Stimulated activated CD4-positive, alpha-beta T cell treated with anti-CD3 and anti-CD28 coated beads, Interleukin-1b, Interleukin-23, amount 100 ng/mL, for 1 hour (primary cell): ENCODE measurements at places on chromosomes 13 and 19.

- DNase-seq: no peak
Measured at GRCh38 chr13:113052206-113052605, 53.4 kb upstream of the F7 start.

DNA sequence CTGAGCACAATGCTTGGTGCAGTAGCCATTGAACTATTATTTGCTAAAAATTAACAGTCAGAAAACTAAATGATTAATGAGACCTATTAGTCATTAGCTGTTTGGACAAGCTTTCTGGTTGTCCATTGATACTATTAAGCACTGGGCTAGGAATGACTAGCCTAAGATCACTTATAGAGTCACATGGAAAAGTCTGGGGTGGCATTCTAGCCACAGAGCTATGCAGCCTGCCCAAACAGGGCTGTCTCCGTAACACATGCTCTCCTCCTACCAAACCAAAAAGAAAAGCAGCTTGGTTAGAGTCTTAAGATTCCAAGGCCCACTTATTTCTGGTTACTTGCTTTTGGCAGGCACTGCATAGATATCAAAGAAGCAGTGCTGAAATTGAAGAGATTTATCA lies 193.5 kb upstream of the NBEA start:
- DNase-seq: no peak

- DNase-seq: no peak
Measured at GRCh38 chr13:21075379-21076249, 14.2 kb upstream of the LATS2 start.

DNA sequence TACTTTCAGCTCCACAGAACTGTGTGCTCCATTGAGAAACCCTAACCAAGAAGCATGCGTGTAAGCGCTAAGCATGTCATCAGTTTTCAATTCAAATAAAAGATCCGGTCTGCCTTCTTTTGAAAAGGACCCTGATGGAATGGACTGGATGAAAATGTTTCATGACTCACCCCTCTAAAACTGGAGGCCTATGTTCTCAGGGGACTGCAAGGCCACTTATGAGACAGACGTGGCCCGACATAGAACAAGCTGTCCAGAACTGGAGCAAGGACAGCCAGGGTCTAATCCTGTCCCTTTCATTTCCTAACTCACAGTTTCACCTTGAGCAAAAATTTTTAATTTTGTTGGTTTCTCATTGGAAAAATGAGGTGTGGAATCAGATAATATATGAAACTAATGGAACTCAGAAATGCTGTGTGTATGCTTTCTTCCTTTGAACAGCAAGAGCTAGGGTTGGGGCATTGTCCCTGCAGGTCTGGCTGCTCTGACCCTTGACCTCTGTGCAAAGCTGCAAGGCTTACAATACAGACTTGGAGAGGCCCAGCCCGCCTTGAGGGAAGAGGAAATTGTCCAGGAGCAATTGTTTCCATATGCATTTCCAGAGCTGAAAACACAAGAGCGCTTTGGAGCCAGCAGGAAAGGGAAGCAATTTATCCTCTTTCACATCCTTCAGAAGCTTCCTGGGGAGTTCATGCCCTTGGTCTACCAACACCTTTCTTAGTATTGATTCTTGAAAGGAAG lies 553.4 kb upstream of the KLF12 start:
- DNase-seq: no peak

DNA sequence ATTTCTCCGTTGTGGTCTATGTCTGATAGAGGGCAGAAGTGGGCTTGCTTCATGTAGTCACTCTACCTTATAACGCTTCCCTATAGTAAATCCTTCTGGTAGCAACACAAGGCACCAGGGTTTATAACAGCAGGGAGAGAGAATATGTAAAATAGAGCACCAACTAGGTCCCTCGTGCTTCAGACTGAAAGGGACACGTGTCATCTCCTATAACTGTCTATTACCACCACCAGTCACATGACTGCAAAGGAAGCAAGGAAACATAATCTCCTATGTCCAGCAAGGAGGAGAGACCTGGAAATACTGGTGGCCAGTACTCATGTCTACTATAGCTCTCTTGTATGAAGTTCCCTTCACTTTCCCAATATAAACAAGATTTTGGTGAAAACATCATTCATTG lies 79.2 kb downstream of the SLAIN1 start:
- DNase-seq: no peak

DNA sequence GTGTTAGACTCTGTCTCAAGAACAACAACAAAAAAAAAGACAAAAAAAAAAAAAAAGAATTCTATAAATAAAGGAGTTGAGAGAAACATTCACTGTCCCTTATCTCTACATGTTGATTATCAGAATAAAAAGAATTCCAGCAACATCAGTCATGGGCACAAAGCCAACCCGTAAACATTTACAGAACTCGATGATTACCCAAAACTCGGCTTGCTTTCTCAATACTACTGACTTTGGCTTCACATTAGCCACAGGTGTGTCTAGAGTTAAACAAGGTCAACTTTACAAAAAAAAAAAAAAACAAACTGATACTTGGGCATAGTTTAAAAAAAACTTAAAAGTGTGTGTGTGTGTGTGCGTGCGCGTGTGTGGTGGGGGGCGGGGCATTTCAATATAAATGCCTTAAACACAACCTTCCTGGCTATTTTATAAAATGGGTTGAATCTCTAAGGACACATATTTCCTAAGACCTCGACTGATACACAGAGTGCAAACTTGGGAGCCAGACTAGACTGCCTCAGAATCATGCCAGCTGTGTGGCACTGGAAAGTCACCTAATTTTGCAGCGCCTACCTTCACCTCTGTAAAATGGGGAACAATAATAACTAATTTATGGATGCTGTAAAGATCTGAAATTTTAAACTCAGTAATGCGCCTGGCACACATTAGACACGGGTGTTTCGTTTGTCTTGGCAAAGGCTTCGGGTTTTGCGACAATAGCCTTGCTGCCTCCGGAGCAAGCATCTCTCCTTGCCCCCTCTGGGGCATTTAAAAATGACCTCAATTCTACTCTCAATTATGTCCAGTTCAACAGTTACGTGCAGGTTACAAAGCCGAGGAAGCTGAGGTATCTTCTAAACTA lies 922 bp downstream of the EBPL start:
- DNase-seq: no peak

DNA sequence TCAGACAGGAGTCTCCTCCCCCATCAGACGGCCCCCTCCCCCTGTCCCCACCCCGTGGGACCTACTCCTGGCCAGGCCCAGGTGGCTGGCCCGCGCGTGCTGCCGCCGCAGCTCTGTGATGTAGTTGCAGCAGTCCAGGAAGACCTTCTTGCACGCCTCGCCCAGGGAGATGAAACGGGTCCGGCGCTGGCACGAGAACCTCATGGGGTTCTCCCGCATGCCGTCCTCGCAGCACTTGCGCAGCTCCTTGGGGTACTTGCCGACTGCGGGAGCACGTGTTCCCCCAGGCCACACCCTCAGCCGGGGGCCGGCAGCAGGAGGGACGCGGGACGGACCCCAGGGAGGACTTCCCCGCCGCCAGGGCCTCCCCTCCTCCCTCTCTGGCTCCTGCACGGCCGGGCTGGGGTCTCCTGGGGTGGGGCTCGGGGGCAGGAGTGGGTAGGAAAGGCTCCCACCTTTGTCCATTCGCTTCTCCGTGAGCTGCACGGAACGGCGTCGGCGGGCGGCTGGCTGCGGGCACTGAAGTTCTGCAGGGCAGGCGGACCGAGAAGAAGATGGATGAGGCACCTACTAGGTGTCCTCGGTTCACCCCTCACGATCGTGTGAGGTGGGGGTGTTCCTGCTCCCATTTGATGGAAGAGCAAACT lies 13.3 kb downstream of the C3 start:
- DNase-seq: no peak

- no peak for DNase-seq
Measured at GRCh38 chr19:2127758-2128157, 23.6 kb downstream of the AP3D1 start.

GRCh38 chr13:20174656-20175405 lies 14.0 kb upstream of the GJA3 start:
- peak; percentile 30 for DNase-seq

DNA sequence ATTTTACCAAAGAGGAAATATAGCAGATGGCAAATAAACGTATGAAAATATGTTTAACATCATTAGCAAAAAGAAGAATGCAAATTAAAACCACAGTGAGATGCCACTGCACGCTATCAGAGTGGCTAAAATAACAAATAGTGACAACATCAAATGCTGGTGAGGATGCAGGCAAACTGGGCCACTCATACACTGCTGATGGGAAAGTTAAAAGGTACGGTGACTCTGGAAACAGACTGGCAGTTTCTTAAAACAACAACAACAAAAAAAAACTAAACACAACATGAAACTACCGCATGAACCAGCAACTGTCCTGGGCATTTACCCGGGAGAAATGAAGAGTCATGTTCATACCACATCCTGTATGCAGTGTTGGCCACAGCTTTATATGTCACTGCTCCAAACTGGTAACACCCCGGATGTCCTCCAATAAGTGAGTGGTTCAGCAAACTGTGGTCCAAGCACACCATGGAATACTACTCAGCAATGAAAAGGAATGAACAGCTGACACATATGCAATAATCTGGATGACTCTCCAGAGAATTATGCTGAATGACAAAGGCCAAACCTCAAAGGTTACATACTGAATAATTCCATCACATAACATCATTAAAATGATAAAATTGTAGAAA lies 22.3 kb downstream of the EPS15L1 start:
- DNase-seq: no peak

DNA sequence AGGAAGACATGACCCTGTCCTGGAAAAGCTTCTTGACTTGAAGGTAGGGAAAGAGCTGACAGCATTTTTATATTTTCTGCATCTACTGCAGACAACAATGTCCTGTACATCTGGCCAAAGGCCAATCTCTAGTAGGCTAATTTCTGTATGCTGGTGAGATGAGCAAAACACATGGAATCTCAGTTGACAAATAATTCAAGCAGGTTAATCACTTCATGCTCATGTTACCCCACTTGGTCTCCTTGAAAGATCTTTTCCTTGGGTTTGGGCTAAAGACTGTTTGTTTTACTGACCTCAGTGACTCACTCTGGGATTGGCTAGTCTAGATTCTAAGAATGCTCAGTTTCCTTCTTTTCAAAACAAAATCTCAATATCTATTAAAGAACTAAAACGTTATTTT lies 298.8 kb downstream of the LMO7 start:
- no peak for DNase-seq

DNA sequence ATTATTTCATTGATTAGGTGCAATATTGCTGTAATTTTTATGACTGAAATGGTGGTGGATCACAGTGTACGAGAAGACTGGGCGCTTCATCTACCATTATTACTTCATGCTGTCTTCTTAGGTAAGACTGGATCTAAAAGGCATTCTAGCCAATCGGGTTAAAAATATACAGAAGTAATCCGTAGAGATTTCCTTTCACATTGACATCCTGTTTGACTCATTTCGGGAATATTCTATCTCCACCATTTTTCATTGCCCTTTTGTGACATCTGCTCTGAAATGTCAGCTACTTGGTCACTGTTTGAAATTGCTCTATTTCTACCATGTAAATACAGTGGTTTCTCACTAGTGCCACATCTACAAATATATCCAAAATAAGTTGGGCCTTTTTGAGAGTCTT lies 90.2 kb downstream of the ZAR1L start:
- no peak for DNase-seq

GRCh38 chr13:111644750-111645149 lies 324.3 kb downstream of the TEX29 start:
- DNase-seq: no peak

DNA sequence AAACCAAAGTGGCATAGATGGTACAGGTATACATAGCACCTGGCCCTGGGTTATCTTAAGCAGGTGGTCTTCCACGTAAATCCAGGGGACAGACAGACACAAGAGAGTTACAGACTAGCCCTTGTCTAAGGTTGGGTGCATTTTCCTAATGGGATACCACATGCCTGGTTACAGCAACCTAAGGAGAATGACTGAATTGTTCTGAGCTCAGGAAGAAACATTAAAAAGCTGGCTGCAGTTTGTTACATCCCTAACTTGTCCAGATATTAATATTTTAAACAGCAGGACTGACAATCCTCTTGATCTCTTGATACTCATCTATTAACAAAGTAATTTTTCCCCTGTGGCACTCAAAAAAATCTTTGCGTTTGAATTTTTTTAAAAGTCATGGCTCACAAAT lies 102.2 kb upstream of the SERP2 start:
- no peak for DNase-seq

GRCh38 chr19:307793-308420 lies 16.7 kb upstream of the PLPP2 start:
- no peak for DNase-seq

DNA sequence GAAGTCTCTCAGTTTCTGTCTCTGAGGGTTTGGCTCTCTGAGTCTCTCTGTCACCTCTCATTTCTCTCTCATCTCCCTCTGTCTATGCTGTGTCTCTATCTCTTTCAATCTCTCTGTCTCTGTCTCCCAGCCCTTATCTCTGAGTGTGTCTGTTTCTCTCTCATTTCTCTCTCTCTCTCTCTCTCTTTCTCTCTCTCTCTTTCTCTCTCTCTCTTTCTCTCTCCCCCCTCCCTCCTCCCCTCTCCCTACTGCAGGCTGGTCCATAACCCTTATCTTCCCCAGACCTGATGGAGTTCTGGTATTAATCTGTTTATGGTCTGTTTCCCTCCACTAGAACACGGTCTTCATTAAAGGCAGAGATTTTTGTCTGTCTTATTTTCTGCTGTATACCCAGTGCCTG lies 1.3 kb upstream of the PVR start:
- no peak for DNase-seq

DNA sequence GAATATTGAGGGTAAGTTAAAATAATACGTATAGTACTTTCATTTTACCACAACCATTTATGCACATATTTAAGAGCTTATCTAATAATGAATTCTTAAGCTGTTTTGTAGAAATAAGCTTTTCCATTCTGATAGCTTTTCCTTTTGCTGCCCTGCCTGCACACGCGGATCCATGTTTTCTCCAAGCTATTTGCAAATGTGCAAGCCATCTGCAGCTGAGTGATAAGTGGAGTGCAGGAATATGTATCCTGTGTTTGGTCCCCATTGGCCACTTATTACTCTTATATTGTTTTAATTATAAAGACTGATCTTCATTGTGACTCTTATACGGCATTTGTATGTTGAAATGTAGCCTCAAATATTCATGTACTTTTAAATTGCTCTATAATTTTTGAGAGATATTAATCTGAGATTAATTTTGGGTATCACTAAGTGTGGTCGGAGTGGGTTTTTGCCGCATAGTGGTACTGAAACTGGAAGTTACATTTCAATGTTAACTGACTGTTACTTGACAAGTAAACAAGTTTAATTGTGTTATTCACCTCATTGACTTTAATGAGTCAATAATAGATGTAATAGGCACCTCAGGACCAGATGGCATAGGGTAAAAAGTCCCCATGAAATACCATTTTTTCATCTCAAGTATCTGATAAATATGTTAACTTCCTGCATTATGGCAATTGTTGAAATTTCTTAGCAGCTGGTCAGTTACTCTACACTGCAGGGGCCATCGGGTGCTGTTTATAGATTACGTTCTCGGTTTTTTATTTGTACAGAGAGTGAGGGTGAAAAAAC lies 1567.4 kb downstream of the EFNB2 start:
- DNase-seq: no peak
